ENCODE measurements at places on chromosomes 11 and 22.

DNA sequence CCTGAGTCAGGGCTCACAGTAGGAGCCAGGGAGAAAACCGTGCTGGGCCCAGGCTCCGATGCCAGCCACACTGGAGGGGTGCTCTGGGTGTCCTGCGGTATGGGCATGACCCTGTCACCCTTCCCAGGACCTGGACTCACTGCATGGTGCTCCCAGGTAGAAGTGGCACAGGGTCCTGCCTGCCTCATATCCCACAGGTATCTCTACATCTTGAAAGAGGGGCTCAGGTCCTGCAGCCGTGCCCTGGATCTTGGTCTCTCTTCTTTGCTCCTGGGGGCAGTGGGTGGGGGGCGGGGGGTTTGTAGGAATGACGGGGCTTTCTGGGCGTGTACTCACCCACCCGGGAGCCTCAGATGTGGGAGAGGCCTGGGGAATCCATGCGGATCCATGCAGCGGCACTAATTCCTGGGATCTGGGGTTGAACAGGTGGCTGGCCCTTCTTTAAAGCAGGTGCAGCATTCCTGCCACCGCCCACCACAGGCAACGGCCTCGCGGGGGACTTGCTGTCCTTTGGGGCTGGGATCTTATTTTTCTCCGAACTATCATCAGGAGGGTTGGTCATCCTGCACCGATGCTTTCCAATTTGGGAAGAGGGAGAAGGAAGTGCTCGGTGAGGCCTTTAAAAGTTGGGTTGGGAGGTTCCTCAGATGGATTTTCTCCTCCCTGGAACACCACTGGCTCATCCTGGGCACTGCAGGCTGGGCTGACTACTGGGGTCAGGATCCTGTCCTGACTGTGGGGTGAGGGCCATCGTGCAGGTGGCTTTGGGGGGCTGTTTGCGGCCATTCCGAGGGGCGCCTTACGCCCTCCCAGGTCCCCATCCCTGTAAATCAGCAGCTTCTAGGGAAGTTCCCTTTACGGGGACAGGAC is 886.4 kb downstream of the BRD1 start:
- DNase-seq = no peak

DNA sequence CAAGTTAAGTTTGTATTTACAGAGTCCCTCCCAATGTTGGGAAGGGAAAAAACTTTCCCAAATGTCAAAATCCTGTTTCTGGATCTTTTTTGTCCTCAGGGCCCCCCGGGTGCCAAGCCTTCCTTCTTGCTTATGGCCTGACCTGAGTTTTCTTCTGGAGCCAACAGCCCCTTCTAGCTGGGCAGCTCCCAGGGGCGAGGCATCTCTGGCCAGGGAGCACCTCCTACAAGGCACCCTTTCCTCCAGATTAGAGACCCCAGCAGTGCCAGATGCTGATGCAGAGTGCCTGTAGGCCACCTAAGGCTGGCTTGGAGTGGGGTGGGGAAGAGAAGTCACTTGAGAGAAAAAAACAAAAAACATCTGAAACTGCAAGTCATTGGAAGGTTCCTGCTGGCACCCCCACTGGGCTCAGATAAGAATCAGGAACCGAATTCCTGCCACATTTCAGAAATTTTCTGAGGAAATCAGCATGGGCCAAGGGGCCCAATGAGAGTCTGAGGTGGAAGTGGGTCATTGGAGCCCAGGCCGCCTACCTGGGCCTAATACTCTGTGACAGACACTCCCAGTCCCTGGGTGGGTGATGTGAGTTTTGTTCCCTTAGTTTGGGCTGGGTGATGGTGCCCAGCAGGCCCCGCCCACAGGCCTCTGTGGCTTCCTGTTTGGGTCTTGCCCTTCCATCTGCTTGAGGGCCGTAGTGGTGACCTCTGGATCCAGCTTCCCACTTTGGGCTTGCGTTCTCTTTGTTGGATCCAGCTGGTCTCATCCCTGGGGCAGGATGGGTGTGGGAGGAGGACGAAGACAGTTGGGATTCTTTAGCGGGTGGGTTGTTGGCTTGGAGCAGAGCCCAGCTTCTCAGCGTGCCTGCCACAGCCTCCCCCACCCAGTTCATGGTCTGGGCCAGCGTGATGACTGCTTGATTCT is 40.6 kb downstream of the PARVA start:
- DNase-seq = no peak

- DNase-seq = no peak
Measured at GRCh38 chr11:69466039-69466438, 15.4 kb upstream of the LINC01488 start.

DNA sequence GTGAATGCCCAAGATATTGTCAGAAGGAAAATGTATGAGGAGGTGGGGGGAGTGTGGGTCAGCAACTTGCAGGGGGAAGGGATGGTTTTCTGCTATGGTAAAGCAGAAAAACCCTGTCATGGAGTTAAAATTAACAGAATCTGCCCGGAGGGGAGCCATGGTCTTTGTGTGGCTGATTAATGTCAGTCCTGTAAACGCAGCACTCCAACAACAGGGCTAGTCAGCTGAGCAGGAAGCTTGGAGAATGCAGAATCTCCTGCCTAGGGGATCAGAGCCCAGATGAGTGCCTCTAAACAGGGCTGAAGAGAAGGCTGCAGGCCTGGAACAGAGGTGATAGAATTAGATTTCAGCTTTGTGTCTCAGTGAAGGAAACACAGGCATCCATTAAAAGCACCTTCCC is 140.9 kb upstream of the MTNR1B start:
- no peak for DNase-seq

DNA sequence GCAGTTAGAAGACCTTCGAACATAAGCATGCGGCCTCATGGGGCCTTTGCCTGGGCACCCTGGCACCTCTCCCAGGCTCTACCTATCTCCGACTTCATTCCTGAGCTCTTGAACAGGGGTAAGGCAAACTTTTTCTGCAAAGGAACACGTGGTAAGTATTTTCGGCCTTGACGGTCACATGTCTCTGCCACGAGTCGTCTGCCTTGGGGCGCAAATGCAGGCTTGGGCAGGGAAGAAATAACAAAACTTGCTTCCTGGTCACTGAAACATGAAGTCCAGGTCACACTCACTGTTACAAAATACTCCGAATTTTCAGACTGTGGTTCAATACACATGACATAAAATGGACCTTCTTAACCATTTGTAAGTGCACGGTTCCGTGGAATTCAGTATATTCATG is 3.4 kb upstream of the ASCL2 start:
- DNase-seq = no peak

DNA sequence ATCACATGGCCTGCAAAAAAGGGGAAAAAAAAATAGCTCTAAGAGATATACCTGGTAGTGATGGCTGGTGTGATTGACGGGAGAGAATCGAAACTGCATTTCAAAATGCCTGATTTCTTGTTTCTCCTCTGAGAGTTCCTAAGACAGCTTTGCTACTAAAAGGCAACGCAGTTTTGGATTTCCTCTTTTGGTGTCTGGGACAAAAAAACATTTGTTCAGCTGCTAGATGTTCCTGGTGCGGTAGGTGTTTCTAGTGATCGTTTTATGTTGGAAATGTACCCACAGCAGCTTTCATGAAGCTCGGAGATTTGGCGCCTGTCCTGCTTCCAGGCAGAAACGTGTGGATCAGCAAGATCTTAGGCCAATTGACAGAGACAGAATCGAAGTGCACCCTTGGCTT is 18.1 kb downstream of the P2RX3 start:
- no peak for DNase-seq

- no peak for DNase-seq
Measured at GRCh38 chr11:128482512-128483191, 104.7 kb downstream of the ETS1 start.

GRCh38 chr22:38316364-38317121 is 690 bp downstream of the CSNK1E start:
- DNase-seq = no peak

Measured in non-pigmented ciliary epithelial cell (primary cell).